Stimulated activated CD4-positive, alpha-beta T cell treated with anti-CD3 and anti-CD28 coated beads, TNF-alpha, amount 100 ng/mL, for 1 hour (primary cell): ENCODE measurements at places on chromosomes 2 and 18.

- DNase-seq: no peak
Observed at GRCh38 chr2:79993144-79993543, 311.4 kb downstream of the LRRTM1 start.

GRCh38 chr2:234388591-234388990, 108.3 kb downstream of the ARL4C start:
- no peak for DNase-seq

GRCh38 chr2:181072486-181073235, 92.3 kb downstream of the UBE2E3 start:
- no peak for DNase-seq

- DNase-seq: no peak
Observed at GRCh38 chr2:85062565-85062964, 70.6 kb upstream of the TCF7L1 start.

DNA sequence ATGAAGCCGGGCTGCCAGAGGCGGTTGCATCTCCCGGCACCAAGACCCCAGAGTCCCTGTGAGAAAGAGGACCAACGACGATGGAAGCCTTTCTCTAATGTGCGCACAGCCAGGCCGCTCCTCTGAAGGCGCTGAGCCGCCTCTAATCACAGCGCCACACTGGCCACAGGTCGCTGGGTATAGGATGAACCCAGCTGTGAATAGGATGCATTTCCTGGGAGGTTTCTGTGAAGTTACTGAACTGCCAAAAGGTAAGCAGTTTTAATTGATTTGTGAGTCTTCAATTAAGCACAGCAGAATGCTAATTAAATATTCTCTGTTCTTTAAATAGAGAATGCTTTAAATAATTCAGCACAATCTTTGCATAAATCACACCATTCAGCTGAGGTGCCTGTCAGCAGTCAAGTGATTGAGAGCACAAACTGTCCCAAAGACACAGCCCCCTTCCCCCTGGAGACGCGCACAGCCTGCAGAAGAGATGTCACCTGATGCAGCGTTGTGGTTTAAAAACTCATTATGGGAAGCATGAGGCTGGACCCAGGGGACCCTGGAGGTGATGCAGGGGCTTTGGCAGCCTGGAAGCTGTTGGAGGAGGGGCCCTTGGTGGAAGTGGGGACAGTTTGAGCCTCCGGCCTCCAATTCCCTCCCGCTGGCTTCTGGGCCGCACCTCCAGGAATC, 98.1 kb downstream of the RTP5 start:
- DNase-seq: no peak

DNA sequence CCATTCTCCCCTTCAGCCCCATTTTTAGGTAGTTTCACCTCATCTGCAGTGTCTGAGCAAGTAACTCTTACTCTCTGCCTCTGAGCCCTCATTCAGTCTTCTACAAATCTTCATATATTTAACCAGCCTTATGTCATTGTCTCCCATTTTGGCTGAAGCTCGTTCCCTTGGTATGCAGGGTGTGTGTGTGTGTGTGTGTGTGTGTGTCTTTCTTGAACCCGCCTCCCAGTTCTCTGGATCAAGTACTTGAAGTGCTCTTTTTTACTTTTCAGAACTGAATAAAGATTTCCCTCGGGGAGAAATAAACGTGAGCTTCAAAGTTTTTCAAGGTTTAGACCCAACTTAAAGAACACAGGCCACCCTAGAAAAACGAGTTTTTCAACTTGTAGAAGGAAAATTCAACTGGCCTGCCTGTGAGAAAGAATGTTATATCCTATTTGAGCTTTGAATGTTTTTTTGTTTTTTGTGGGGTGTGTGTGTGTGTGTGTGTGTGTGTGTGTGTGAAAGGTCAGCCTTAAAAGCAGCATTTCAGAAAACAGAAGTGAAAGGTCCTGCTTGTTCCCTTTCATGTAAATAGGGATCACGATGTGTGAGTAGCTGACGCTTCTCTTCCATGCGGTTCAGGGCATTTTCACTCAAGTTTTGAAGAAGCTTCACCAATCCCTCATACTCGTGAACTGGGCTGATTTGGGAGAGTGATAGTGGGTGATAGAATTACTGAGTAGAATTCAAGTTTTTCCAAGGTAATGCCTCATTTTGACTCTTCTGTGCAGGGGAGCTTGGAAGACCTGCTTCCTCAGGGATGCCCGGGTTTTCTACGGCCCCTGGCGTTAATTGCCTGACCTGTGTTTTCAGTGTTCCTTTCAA, 50.6 kb upstream of the EML6 start:
- no peak for DNase-seq

GRCh38 chr2:191311156-191311555, 66.0 kb downstream of the MYO1B start:
- DNase-seq: no peak

DNA sequence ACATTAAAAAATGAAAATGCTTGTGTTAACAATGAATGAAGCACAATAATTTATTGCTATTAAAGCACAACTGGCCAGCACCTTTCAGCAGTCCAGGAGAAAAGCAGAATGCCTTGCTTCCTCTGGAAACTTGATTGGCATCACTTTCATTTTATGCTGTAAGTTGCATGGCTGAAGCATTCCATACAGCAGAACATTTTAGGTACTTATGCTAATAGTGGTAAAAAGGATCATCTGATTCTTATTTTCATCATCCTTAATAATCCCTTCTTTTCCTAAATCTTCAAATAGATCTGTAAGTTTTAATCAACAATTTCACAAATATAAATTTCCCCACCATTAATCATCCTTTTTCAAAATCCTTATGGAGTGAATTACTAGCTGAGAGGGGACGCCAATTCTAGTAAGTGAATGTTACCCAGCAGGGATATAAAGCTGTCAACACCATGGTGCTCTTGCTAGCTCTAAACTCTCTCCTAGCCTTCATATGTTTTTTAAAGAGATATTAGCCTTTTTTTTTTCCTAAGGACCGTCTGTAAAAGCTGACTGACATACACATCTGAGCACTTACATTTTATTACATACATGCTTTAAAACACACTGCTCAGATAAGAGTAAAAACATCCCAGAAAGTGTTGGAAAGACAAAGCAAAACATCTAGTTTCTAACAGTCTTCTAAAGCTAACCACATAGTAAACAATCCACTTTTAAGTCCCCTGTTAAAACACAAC, 5.3 kb downstream of the SATB2 start:
- DNase-seq: no peak

GRCh38 chr2:20093263-20094141, 42.1 kb upstream of the LAPTM4A start:
- no peak for DNase-seq

GRCh38 chr2:26740890-26741302, 23.2 kb upstream of the SLC35F6 start:
- no peak for DNase-seq

- DNase-seq: no peak
Observed at GRCh38 chr2:86308356-86308755, 29.1 kb downstream of the REEP1 start.

- DNase-seq: no peak
Observed at GRCh38 chr2:215711471-215712034, 275.7 kb upstream of the FN1 start.

- DNase-seq: no peak
Observed at GRCh38 chr2:49174750-49175149, 20.4 kb upstream of the FSHR start.

- DNase-seq: no peak
Observed at GRCh38 chr2:50564766-50565165, 467.2 kb downstream of the NRXN1 start.

- DNase-seq: no peak
Observed at GRCh38 chr2:142724186-142724585, 153.3 kb upstream of the KYNU start.

- DNase-seq: no peak
Observed at GRCh38 chr2:71534826-71535225, 81.5 kb downstream of the DYSF start.

DNA sequence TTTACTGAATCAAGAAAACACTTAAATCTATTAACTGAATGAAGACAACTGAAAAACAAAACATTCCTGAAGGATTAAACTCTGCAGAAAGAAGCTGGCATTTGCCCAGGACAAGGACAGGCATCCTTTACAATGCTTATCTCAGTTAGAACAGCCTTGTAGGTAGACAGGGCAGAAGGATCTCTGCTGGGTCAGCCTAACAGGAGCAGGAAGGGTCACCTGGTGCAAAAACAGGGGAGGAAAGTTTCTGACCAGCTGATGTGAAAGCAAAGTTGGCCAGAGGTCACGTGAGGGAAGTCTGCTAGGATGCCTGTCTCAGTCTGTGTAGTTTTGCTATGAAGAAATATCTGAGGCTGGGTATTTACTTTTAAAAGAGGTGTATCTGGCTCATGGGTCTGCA, 348.6 kb downstream of the ANAPC1 start:
- DNase-seq: no peak

DNA sequence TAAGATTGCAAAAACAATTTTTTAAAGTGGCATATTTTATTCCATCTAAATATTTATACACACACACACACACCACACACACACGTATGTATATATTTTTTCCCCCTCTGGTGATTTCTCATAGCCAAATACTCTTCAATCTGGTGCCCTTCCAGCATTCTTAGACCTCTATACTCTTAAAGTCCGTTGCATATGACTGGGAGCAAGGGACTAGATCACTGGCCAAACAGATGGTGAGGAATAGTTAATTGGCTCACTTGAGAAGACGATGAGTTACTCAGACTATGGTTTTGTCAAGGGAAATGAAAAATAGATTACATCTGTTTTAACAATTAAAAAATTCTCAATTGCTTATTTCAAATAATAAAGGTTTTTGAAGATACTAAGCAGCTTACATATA, 512.5 kb upstream of the LRRTM4 start:
- DNase-seq: no peak

DNA sequence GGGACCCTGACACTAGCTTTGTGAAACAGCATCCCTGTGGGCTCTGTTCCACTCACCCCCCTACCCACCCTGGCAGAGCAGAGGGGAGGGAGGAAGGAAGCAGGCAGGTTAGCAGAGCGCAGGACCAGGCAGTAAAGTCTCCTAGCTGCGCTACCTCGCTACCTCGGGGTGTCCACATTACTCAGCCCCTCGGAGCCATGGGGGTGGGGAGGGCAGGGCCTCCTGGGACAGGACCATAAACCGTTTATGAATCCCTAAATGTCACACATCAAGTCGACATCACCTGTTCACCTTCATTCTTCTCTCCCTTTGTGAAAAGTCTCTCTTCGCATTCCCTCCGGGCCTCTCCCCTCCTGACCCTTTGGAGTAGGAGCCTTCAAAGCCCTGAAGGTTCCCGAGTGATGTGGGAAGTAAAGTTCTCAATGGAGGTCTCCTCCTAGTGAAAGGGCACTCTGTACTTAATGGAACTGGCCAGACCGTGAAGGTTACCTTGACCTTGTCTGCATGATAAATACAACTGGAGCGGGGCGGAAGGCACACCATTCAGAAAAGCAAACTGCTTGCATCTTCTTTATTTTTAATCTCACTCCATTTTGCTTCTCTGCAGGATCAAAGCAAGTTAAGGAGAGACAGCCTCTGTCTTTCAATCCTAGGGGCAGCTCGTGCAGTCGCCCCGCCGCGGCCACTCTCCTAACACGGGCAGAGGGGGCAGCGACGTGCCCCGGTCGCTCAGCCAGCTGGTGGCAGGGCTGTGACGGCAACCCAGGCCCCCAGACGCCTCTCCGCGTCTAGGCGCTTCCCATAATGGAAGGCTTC, 23.7 kb upstream of the SMAD7 start:
- no peak for DNase-seq

GRCh38 chr2:177585234-177585863, 192.8 kb downstream of the AGPS start:
- no peak for DNase-seq

DNA sequence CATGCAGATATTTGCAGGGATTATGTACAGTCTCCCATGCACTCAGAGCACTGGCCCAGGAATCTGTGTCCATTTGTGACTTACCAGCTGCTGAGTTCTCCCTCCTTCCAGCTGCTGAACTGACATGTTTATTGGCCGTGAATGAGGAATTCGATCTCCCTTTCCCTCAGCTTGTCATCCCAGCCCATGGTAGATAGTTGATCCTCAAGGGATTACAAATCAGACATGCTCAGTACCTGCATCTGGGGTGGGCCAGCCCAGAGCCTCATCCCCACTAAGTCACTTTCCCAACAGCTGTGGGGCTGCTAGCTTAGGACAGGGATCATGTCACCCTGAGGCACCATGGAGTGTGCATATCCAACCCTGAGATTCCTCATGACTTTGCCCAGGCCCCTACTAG, 1284.9 kb upstream of the LRRTM1 start:
- no peak for DNase-seq

GRCh38 chr18:72056171-72056570, 488.0 kb downstream of the CBLN2 start:
- DNase-seq: no peak

DNA sequence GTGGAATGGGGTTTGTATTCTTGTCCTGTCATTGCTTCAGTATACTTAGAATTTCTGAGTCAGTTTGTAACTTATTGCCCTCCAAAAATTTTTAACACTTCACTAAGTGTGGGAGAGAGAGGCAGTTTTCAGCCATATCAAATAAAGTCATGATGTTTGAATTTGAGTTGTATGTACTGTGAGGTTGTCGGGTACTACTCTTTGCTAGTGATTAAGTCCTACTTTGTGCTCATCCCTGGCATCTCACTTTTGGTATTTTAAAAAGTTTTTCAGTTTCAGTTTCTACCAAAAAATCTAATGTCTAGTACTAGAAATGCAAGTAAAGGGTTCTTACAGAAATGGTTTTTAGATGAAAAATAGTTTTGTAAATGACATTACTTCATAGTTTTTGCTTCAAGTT, 40.7 kb downstream of the EIF5B start:
- no peak for DNase-seq

GRCh38 chr2:54513363-54513715, 57.2 kb downstream of the SPTBN1 start:
- DNase-seq: no peak

DNA sequence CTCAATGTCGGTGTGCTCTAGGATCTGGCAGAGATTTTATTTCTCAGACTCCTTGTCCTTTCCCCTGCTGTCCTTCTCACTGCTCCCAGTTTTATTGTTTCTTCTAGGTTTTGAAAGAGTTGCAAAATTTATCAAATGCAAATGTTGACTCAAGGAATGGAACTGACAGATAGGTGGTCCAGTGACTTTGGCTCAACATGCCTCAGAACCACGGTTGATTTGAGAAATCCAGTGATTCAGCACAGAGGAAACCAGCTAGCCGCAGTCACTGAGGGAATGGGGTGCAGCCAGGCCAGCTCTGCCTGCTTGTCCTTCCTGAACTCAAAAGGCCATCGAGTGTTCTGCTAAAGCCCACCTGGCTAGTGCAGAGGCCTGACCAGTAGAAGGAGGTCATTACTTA, 125.7 kb upstream of the LYPD6 start:
- DNase-seq: no peak

- no peak for DNase-seq
Observed at GRCh38 chr2:174931724-174932123, 73.5 kb downstream of the CHN1 start.

GRCh38 chr2:191566344-191566743, 111.6 kb upstream of the NABP1 start:
- DNase-seq: peak; percentile 45

GRCh38 chr2:108184419-108184818, 55.3 kb upstream of the SULT1C3 start:
- DNase-seq: no peak

GRCh38 chr18:58536534-58537271, 92.2 kb downstream of the ALPK2 start:
- DNase-seq: no peak
